ENCODE measurements at places on chromosomes 13 and 19.

DNA sequence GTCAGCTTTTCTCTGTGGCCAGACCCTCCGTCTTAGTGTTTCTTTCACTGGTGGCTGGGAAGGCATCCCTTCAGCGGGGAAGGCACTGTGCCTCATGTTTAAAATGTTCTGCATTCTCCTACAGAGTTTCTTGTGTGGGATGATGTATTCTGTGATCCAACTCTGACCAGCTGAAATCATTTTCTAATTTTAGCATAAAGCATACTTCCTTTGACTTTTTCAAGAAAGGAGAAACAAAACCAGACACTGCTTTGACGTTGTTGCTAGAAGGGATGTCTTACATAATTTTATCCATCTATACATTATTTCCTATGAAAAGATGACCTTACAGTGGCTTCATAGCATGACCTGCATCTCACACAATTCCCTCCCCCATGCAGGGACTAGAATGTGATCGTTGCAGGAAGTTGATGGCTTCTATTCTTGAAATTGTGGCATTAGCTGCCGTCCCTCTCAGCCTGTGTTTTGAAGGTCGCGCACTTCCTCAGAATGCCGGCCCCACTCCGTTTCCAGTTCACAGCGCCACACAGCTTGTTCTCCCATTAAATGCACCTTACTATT, 38.6 kb upstream of the TEX29 start:
- DNase-seq, result no peak

DNA sequence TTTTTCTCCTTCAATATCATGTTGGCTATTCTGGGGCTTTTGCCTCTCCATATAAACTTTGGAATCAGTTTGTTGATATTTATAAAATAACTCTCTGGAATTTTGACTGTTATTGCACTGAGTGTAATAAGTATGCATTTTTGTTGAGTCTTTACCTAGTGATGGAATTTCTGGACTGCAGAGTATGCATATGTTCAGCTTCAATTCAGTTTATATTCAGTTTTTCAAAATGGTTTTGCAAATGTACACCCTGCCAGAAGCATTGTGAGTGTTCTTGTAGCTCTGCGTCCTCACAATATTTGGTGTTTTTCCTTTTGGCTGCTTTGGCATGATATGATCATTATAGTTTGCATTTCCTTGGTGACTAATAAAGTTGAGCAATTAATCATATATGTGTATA, 43.1 kb downstream of the RASL11A start:
- DNase-seq, result no peak

GRCh38 chr13:51689663-51689996, 105.4 kb downstream of the WDFY2 start:
- DNase-seq, result no peak

DNA sequence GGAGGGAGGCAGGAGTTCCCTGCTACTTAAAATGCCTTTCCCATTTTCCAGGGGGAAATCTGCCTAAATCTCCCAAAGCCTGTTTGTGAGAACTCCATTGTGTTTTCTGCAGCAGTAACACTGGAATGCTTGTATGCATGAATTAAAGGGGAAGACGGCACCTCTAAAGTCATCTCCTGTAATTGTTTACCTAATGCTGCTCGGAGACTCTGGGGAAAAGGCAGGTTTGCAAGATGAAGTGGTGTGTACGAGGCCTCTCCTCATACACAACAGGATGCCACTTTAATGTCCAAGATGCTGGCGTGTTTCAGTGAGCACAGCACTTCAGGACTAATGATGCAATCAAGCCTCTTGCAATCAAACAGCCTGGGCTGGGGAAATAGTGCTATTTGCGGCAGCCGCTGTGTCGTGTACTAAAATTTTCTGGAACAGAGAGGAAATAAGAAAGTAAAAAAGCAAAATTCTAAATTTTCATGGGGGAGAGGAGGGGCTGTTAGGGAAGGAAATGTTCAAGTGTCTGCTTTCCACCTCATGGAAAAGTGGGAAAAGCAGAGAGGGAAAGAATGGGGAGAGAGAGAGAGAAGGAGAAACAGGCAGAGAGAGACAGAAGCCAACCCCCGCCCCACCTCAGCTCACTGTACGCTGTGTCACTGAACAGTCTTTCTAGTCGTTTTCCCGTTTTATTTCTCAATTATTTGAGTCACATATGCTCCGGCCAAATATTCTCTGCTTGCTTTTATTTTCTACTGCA, 32.9 kb downstream of the TSHZ3 start:
- no peak for DNase-seq

- no peak for DNase-seq
Measured at GRCh38 chr13:41232578-41233480, 30.5 kb downstream of the MTRF1 start.

- no peak for DNase-seq
Measured at GRCh38 chr19:20925481-20925880, 2.4 kb downstream of the ZNF85 start.

- peak; percentile 85 for DNase-seq
Measured at GRCh38 chr13:99871249-99871898, 100.2 kb downstream of the ZIC5 start.

GRCh38 chr13:51068501-51068900, 42.6 kb downstream of the C13orf42 start:
- DNase-seq, result no peak

DNA sequence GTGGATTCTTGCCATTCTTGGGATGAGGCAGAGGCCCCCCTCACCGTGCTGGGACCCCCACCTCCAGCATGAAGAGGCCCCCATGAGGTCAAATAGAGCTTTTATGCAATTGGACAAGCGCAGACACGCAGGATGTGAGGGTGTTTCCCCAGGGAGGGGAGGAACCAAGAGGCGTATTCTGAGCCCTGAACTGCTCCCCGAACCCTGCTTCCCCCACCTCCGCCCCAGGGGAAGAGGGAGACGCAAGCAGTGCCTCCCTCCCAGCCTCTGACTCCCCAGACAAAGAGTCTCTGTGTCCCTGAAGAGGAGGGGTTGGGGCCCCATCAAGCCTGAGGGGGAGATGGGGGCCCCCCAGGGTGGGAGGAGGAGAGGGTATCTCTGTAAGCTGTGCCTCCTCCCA, 1.3 kb upstream of the RDH8 start:
- no peak for DNase-seq

GRCh38 chr19:7917267-7918061, 2.7 kb upstream of the SNAPC2 start:
- peak; percentile 55 for DNase-seq

GRCh38 chr13:47798906-47799305, 202.2 kb downstream of the SUCLA2 start:
- DNase-seq, result no peak

DNA sequence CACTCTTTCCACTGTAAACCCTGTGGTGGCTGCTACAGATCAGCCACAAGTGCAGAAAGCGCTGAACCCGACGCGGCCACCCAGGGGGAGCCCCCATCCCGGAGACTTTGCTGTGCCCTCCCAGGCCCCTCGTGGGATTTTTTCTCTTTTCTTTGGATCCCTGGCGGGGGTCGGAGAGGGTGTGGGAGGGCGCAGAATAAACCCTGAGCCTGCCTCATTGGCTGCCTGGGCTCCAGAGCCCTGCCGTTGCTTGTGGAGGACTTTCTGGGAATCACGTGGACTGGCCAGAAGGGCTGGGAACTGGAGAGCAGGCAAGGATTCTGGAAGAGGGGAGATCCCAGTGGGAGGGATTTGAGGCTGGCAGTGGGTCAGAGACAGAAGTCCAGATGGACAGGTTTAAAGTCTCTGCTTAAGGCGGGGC, 24.9 kb downstream of the GADD45B start:
- DNase-seq, result no peak
